ENCODE measurements at places on chromosomes 1 and 21.

GRCh38 chr1:40806731-40807695, 23.4 kb downstream of the KCNQ4 start:
- DNase-seq, result no peak

DNA sequence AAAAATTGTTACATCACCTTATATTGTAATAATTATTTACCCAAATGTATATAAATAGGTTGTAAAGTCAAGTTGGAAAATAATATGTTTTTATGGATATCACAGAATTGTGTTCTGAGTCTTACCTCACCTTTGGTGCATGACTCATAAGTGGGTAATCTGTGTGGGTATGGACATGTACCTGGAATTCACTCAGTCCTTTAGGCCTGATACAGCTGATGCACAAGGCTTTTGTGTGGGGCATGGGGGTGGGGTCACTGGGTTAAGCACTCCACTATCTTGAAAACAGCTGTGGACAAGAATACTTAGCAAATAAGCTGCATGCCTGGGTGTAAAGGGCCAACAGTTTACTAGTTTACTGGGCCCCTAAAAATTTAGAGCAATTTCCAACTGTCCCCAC, 34.4 kb downstream of the INKA2 start:
- DNase-seq, result no peak

- DNase-seq, result no peak
These were observed 117.2 kb downstream of the EPHB2 start for GRCh38 chr1:22827666-22828483.

DNA sequence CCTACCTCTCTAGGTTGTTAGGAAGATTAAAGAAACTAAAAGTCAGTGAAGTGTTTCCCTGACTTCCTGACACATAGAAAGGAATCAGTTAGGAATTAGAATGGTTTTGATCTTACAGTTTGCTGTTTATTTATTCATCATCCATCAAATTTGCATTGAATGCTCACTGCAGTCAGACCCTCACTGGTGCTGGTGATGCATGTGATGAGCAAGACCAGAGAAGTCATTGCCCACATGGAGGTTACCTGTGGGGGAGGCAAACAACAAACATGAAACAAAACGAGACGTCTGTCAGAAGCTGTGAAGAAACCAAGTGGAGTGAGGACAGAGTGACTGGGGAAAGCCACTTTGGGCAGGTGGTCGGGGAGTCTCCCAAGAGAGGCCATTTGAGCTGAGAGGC, 6.4 kb downstream of the CTPS1 start:
- no peak for DNase-seq

DNA sequence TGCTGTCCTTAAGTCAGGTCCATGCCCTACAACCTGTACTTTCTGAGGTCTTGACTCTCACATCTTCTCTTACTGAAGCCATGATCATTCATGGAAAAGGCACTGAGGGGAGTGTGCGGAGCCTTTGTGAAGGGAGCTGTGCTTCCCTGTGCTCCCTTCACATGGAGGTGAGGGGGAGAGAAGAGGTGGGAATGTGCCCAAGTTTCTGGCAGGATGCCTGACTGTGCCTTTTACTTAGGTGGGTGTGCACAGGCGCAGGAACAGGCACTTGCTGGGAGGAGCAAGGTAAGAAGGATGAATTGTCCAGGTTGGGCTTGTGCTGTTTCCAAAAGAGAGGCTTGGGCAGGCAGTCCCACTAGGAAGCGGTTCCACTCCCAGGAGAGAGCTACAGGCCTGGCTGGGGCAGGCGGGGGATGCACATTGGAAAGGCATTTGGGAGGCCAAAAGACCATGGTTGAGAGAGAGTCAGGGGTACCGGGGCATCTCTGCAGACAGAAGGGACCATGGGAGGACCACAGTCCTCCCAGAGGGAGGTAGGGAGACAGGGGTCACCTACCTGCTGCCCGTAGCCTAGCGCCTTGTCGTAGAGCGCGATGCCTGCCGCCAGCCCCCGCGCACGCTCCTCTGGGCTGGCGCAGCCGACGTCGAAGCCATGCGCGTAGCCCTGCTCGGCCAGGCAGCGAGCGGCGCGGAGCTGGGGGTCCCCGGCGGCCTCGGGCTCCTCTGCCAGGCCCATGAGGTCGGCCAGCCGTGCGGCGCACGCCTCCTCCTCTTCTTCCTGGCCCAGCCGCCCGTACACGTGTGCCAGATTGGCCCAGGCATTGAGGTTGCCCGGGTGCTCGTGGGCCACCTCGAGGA, 853 bp downstream of the TTC22 start:
- no peak for DNase-seq

- no peak for DNase-seq
These were observed 100.0 kb upstream of the SERTAD4 start for GRCh38 chr1:210132582-210132981.

- peak; percentile 11 for DNase-seq
These were observed 9.6 kb downstream of the PROK1 start for GRCh38 chr1:110460253-110461220.

- no peak for DNase-seq
These were observed 2.6 kb upstream of the KCNE1 start for GRCh38 chr21:34514576-34515115.

GRCh38 chr1:220879076-220879508, at the start of gene HLX:
TSS of gene HLX (plus strand) at chr1:220879443. CDS start at chr1:220879858, 415 bp downstream.
- DNase-seq, result no peak

DNA sequence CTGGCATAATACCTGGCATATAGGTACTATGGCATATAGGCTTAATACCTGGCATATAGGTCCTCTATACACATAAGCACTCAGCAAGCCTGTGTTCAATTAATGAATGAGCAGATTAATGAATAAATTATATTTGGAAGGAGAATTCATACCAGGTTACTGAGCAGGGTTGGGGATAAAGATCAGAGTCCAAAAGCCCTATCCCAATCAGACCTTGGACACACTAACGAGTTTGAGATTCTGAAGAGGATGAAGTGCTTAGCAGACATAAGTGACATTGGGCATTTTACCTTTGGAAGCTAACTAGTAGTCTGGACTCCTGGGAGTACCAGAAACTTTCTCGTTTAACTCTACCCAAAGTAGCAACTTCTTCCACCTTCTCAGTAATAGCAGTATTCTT, 63.3 kb upstream of the ARHGAP29 start:
- DNase-seq, result no peak

All from NCI-H2081 treated with DMSO at 0.1 percent for 48 hours (cell line).